ENCODE measurements at places on chromosomes 3 and 15. TPM values are rescaled to one million over a fixed set of nuclear protein-coding genes. Genes with fewer than 3 reads are reported as not detected.
A peak's percentile ranks its signal among the peaks of the same experiment; 100 is the strongest.

TGM5 gene
- total RNA-seq = 0.07 TPM

DNA sequence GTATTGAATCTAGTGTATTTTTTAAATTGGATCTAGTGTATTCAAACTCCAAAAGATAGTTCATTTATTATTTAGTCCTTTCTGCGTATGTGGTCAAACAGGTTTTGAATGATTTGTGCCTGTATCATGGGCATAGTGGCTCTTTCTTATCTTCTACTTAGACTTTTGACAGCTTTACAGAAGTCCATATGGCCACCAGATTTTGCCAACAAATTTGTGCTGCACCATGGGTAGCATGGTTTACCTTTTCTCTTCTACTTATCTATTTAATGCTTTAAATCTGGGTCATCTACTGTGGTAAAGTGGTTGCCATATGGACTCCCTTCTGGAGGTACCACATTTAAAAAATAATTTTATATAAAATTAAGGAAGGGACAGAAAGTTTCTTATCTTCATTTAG is 66.9 kb upstream of the CADM2 start:
- H3K36me3 ChIP-seq = no peaks in the 10 kb centered on the region
- no peak overlapping the region for H3K27ac ChIP-seq
- H3K4me1 ChIP-seq = no peaks in the 10 kb centered on the region
- no peak for DNase-seq

GRCh38 chr3:180116658-180117057 is 79.9 kb upstream of the PEX5L start:
- no peaks in the 10 kb centered on the region for H3K4me1 ChIP-seq
- peak; percentile 22 for DNase-seq
- no peak overlapping the region for H3K27ac ChIP-seq
- H3K27me3 ChIP-seq = no peaks in the 10 kb centered on the region
- no peak overlapping the region for H3K4me3 ChIP-seq
- no peaks in the 10 kb centered on the region for H3K36me3 ChIP-seq

- peaks cover 33% of the 10 kb centered on the region for H3K4me1 ChIP-seq
- peaks cover 3% of the 10 kb centered on the region for H3K36me3 ChIP-seq
- H3K27me3 ChIP-seq = peaks cover 8% of the 10 kb centered on the region
- peak; percentile 84 for DNase-seq
Observed at GRCh38 chr3:43691120-43691995, 620 bp downstream of the ABHD5 start.

GRCh38 chr15:98723195-98723594 is 74.9 kb downstream of the IGF1R start:
- peaks cover 1% of the 10 kb centered on the region for H3K36me3 ChIP-seq
- peaks cover 27% of the 10 kb centered on the region for H3K4me1 ChIP-seq
- H3K27ac ChIP-seq = no peak overlapping the region
- H3K27me3 ChIP-seq = no peaks in the 10 kb centered on the region
- no peak overlapping the region for H3K4me3 ChIP-seq
- DNase-seq = no peak

- H3K27me3 ChIP-seq = peaks cover 2% of the 10 kb centered on the region
- DNase-seq = no peak
- H3K4me3 ChIP-seq = no peak overlapping the region
- H3K4me1 ChIP-seq = no peaks in the 10 kb centered on the region
Observed at GRCh38 chr3:160649596-160649995, 27.4 kb upstream of the ARL14 start.

GRCh38 chr15:65494076-65494475 is 23.4 kb downstream of the DPP8 start:
- H3K36me3 ChIP-seq = peaks cover 37% of the 10 kb centered on the region
- H3K4me3 ChIP-seq = no peak overlapping the region
- peak; percentile 31 for DNase-seq
- H3K27ac ChIP-seq = no peak overlapping the region
- no peaks in the 10 kb centered on the region for H3K4me1 ChIP-seq

DNA sequence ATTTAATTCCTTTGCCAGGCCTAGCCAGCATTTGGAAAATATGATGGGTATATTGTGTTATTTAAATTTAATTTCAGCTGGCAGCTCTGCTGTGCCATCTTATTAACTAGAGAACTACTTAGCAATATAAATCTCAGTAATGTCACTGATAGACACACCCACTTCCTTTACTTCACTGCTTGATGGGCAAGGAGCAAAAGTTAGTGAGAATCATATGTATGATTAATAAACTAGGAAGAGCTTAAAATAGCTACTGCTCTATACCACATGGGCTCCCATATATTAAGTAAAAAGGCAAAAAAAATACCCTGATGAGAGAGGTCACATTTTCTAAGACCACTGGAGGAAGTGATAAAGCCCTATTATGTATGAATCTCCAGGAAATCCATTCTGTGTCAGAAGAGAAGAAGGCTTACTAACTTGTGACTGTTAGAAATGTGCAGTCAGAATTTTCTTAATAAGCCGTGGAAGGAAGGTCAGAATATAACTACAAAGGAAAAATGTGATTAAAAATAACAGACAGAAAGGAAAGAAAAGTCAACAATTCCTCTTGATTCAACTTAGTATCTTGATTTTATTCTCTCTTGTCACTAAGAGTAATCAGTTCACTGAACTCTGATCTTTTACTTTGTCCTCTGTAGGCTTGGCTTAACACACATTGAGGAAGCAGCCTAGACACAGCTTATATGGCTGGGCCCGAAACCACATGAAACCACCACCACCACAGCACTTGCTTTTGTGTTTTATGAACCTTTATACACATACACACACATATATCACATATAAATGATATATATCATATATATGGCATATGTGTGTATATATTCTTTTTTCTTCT is 1233.9 kb upstream of the ALCAM start:
- H3K4me3 ChIP-seq = no peak overlapping the region
- DNase-seq = no peak
- no peaks in the 10 kb centered on the region for H3K4me1 ChIP-seq
- H3K27ac ChIP-seq = no peak overlapping the region
- H3K27me3 ChIP-seq = no peaks in the 10 kb centered on the region
- H3K36me3 ChIP-seq = no peaks in the 10 kb centered on the region

- no peak for DNase-seq
- peaks cover 19% of the 10 kb centered on the region for H3K27me3 ChIP-seq
- H3K4me1 ChIP-seq = peaks cover 19% of the 10 kb centered on the region
- H3K4me3 ChIP-seq = no peak overlapping the region
Observed at GRCh38 chr3:197465996-197466549, 89.7 kb downstream of the BDH1 start.

- H3K27me3 ChIP-seq = no peaks in the 10 kb centered on the region
- no peak overlapping the region for H3K4me3 ChIP-seq
- H3K27ac ChIP-seq = no peak overlapping the region
Observed at GRCh38 chr15:62760538-62760937, 282.0 kb upstream of the TPM1 start.

- H3K27ac ChIP-seq = no peak overlapping the region
- DNase-seq = no peak
- peaks cover 5% of the 10 kb centered on the region for H3K27me3 ChIP-seq
- peaks cover 14% of the 10 kb centered on the region for H3K4me1 ChIP-seq
Observed at GRCh38 chr3:185797993-185798830, 26.6 kb downstream of the IGF2BP2 start.

DNA sequence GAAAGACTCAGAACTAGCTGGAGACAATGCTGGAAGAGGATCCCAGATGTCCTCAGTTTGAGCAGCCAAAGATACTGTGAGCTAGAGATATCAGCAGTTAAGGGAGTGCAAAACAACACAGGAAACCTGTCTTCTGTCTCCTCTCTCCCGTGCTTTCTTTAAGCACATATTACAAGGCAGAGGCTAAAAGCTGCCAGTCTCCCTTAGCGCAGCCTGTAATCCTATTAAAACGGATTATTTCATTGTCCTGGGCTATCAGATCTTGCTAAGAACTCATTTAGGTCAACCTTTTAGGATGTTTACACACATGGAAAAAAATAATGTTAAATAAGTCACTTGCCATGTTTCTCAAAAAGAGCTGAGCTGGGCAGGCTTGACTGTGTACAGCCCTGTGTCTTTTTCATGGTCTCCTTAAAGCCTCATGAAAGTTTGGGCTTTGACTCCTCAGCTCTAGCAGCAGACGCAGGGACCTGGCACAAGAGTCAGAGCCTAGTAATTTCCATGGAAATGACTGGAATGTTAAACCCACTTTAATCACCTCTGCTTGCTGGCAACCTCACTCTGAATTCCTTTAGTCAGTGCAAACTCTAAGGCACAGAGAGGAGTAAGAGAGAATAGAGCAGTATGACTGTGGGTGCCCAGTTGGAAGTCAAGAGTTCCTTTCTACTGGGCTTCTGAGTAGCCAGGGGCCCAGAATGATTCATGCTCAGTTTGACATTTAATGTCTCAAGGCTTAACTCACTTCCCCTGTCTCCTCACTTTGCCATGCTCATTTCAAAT is 491.9 kb downstream of the NTRK3 start:
- H3K27me3 ChIP-seq = no peaks in the 10 kb centered on the region
- H3K4me1 ChIP-seq = peaks cover 5% of the 10 kb centered on the region
- no peak overlapping the region for H3K27ac ChIP-seq
- peaks cover 2% of the 10 kb centered on the region for H3K36me3 ChIP-seq
- H3K4me3 ChIP-seq = no peak overlapping the region

Data from activated CD4-positive, alpha-beta T cell treated with anti-CD3 and anti-CD28 coated beads, Interleukin-2, amount 10 ng/mL, durations not matched to agents 24 days and 14 days (primary cell).